ENCODE measurements at places on chromosomes 5 and 9.

DNA sequence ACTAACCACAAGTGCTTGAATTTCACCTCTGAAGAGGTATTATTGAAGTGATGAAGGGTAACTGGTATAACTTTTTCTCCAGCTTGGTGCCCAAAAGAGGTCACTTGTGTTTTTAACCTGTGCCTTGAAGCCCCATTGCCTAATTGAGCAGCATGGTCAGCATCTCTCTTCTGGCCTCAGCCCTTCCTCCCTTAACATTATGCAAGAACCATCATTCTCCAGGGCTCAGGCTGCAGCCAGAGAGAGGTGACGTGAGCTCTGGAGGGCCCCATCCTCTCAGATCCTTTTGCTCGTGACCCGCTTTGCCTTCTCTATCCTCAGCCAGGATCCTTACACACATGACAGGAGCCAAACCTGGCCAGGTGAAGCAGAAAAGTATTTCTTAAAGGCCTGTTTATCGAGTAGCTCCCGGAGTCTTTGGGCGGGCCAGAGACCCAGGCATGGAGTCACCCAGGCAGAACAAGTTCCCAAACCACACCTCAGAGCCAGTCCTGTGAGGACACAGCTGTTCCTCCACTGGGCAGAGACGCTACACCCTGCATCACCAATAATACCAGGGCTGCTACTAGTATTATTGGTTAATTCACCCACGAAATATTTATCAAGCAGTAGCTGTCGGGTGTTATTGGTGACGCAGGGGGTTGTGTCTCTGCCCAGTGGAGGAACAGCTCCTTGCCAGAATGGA is 29.6 kb upstream of the BOD1 start:
- no peak for DNase-seq

GRCh38 chr9:124818431-124819281 is 34.6 kb upstream of the WDR38 start:
- no peak for DNase-seq

DNA sequence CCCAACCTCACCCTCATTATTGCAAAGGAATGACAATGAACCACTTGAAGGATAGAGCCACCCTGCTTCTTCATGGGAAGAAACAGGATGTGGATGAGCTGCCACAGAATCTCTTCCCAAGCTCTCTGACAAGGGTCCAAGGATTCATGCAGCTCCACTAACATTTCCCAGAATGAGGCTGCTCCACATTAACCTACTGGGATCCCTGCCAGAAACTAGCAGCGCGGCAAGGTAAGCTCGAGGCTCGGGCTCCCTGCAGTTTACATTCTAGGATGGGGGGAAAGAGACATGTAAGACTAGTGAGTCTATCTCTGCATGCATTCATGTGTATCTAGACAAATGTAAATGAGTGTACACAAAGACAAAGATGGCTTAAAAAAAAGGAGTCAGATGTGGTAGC is 12.1 kb downstream of the DCAF12 start:
- no peak for DNase-seq

DNA sequence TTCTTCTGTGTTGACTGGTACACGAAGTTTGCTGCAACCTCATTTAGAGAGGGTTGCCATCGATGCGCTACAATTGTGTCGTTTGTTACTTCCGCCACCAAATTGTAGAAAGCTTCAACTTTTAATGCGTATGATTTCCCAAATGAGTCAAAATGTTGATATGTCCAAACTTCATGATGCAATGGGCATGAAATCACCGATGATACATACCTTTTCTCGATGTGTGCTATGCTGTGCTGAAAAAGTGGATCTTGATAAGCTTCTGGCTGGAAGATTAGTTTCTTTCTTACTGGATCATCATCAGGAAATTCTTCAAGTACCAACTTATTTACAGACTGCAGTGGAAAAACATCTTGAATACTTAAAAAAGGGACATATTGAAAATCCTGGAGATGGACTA is 65.7 kb downstream of the TMEM38B start:
- no peak for DNase-seq

GRCh38 chr5:157767689-157768088 is 24.2 kb downstream of the LSM11 start:
- DNase-seq: no peak

DNA sequence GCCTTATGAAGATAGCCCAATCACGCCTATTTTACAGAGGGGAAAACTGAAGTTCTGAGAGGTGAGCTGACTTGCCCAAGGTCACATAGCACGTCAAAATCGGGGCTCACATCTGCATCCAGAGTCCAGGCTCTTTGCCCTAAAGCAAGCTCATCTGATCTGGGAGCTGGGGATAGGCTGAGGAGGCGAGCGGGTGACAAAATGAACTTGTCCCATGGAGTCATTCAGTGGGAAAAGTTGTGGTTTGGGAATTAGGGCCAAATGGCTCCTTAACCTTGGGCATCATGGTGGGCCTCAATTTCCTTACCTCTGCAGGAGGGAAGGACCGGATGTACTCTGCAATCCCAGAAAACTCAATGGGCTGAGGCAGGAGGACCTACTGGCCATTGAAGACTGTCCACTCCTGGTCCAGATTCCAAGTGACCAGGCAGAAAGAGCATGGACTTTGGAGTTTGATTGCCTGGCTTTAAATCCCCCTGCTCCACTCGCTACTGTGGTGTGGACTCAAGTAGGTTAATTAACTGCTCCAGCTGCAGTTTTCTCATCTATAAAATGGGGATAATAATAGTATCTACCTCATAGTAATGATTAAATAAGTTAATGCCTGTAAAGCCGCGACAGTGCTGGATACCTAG is 160.4 kb downstream of the RGS3 start:
- DNase-seq: no peak

GRCh38 chr5:87645224-87645623 is 232.5 kb upstream of the CCNH start:
- no peak for DNase-seq

DNA sequence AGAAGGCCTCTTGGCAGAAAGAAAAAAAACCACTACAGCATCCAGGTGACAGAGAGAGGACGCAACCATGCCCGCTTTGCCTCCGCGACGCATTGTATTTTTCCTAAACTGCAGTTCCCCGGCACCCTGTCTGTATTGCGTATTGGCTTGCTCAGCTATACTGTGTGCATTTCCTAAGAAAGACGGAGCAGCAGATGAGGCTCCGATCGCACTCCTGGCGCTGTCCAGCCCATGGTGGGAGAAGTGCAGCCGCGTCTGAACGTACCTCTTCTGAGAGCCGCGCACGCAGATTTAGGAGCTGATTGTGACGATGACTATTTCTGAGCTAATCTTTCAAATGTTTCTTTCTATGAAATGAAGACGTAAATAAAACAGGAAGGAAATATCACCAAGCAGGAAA is 366.5 kb downstream of the IRX1 start:
- DNase-seq: no peak

GRCh38 chr5:153476767-153477166 is 13.7 kb upstream of the GRIA1 start:
- no peak for DNase-seq

DNA sequence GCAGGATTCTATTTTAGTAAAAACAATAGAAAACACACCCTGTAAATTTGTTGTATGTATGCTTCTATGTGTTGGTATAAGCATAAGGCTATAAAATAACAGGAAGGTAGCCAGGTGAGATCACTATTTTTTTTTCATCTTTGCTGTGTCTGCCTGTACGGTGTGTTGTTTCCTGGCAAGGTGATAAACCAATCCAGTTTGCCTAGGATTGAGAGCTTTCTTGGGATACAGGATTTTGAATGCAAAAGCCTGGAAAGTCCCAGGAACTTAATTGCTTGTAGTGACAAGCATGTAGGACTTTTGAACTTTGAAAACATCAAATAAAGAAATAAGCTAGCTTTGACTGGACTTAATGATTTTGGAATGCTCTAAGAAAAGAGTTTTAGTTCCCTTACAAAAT is 83.3 kb upstream of the RORB start:
- no peak for DNase-seq

DNA sequence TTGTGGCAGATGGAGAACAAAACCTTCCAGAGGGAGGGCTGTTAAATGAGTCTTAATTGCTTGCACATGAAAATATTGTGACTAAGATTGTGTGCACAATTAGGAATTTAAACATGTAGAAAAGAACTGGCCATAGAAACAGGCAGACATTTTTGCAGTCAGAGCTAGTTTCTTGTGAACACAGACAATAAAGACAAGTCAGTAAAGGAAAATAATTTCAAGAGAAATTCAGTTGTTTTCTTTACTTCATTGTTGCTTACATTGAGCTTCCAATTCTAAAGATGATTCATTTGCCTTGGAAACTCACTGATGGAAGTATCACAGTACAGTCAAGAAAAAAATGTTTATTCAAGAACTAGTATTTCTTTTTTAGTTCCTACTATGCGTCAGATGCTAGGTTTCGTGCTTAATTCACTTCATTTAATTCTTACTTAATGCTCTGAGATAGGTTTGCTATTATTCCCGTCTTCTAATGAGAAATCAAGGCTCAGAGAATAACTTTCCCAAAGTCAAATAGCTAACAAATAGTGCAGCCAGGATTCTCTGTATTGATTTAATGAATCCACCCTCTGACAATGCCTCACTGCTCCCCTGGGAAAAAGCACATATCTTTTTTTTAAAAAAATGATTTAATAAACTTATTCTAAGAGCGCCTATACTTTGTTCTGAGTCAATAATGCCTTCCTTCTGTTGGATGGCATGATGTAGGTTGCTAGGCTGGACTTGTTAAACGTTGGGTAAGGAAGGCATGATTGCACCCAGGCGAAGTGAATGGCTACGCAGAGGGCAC is 581.4 kb downstream of the RAB3C start:
- no peak for DNase-seq

- DNase-seq: no peak
These were observed 11.0 kb downstream of the CDH10 start for GRCh38 chr5:24633715-24634325.

DNA sequence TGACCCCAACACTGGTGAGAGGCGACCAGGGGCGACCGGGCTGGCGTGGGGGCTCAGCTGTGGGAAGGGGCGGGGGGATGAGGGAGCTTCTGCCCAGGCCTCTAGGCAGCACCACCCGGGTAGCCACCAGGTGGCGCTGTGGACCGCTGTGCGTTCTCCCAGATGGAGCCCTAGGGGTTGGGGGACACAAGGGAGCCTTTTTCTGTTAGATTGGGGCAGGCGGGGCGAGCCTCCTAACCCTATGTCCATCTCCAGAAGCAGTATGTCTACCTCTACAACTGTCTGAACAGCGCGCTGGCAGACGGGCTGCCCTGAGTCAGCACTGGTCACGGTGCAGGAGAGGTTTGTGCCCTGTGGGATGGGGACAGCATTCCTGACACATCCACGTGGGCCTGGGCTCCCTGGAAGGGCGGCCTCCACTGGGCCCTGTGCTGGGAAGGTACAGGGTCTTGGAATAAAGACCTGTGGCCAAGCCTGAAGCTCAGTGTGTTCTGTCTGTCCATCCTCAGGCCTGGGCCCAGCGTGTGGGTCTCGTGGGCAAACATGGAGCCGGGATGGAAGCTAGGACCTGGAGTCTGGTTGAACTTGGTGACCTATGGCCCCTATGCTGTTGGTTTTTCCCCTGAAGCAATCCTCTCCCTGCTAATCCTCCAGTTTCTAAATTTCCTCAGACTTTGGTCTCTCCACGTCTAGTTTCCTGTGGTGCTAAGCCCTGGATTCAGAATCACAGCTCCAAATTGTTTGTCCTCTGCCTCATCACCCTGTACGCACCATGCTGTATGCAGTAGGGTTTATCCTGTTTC is 23.1 kb upstream of the SPTLC1 start:
- DNase-seq: no peak

- DNase-seq: no peak
These were observed 84.3 kb upstream of the RAPGEF1 start for GRCh38 chr9:131824155-131824594.

DNA sequence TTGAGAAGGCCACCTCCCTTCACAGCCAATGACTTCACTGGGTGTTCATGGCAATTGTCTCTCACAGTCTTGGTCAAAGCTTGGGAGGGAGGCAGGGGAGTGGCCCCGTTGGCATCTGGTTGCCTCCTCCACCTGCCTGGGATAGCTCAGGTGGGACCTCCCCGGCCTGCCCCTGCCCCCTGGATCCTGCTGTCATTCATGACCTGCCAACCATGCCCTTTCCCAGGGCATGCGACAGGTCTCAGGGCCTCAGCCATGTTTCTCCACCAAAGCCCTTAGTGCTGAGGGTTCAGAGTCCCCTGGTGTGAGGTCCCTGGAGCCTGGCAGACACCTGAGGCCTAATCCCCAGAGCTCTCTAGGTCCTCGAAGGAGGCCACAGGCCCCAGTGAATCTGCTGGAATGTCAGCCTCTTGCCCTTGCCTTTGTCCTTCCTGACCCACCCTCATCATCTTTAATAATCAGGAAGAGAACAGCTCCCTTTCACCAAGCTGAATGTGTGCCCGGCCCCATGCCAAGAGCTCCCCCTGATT is 5.6 kb downstream of the DAB2IP start:
- no peak for DNase-seq

DNA sequence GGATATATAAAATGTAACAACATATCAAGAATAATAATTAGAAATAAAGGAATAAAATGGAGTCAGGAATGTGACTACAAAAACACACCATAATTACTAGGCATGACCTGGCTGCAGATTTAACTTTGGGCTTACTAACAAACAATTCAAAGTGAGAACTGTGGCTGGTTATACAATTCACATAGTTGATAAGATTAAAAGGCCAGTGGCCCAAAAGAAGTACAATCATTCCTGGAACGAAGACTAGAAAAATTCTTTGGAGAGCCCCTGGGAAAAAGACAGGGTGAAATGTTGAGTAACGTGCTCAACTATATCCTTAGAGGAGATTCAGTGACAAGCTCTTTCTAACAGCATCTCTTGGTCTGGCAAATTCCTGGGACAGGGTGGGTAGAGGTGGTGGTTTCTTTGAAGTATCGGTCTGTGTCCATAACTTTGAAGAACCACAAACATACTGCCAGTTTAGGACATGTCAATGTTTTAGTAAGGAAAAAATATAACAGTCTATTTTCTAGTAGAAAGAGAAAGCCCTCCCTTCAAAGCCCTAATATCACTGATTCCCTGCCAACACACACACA is 75.0 kb upstream of the IL6ST start:
- DNase-seq: no peak

DNA sequence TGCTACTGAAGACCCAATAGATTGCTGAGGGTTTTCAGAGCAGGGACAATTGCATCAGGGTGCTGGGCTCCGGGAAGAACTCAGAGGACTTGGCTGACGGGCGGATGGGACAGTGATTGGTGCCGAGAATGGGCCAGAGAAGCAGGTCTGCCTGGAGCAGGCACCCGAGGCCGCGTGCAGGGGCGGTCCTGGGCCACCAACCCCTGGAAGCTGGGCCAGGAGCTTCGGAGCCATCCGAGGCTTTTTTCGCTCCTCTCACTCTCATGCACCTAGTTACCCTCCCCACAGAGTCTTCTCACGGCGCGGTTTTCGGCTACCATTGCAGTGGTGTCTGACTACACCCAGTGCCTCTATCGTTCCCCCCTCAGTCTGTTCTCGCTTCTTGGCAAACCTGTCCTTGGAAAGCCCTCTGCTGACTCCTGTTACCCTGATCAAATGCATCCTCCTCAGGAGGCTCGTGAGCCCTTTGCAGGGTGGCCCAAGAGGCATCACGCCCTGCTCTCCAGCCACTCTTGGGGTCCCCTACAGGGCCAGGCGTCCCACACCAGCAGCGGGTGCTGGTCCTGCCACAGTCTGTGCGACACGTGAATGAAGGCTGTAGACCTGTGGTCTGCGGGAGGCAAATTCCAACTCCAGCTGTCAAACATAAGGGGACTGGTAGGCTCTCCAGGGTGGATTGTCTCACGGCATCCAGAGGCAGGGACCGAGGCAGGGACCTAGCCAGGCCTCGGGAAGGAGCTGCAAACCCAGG is 1.2 kb upstream of the CLPTM1L start:
- no peak for DNase-seq

All from tibial artery (tissue), 4 donors.